ENCODE measurements at places on chromosomes 16 and 17. TPM values are rescaled to one million over a fixed set of nuclear protein-coding genes. Genes with fewer than 3 reads are reported as not detected.

GRCh38 chr16:11973070-11973469 is 3.5 kb upstream of the SNX29 start:
- no peak for DNase-seq

GRCh38 chr17:62652251-62653001 is 25.0 kb downstream of the MRC2 start:
- no peak for DNase-seq

ZPBP2 gene
- total RNA-seq = not detected

GRCh38 chr17:7295230-7296180 is 1.1 kb upstream of the YBX2 start:
- no peak for DNase-seq

TNFRSF17 gene
- total RNA-seq = not detected

- DNase-seq = no peak
Observed at GRCh38 chr16:450385-450784, 24.9 kb downstream of the RAB11FIP3 start.

DNA sequence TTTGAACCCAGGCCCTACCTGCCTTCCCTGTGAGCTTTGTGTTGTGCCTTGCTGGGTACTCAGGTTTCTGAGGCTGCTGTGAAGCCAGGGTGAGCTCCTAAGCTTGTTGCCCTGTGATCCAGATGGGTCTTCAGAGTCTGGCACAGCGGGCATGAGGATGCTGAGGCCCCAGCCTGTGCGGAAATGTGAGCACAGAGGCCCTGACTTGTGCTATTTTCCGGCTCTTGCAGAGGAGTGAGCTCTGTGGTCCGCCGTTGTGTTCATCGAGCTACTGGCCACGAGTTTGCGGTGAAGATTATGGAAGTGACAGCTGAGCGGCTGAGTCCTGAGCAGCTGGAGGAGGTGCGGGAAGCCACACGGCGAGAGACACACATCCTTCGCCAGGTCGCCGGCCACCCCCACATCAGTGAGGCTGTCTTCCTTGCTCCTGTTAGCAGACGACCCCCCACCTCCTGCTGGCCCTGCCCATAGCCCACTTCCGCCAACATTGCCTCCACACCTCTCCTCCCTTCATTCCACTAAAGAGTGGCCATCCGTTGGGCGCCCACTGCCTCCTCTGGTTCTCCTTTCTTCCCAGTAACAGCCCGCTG is 2.7 kb downstream of the PHKG2 start:
- no peak for DNase-seq

FTO gene
- total RNA-seq = 108 TPM

- DNase-seq = no peak
Observed at GRCh38 chr17:36880268-36880905, 56.9 kb upstream of the LHX1 start.

- DNase-seq = no peak
Observed at GRCh38 chr17:44247440-44247841, 20.5 kb downstream of the SLC4A1 start.

CX3CL1 gene
- 2.3 TPM for total RNA-seq

LHX1 gene
- not detected for total RNA-seq

DNA sequence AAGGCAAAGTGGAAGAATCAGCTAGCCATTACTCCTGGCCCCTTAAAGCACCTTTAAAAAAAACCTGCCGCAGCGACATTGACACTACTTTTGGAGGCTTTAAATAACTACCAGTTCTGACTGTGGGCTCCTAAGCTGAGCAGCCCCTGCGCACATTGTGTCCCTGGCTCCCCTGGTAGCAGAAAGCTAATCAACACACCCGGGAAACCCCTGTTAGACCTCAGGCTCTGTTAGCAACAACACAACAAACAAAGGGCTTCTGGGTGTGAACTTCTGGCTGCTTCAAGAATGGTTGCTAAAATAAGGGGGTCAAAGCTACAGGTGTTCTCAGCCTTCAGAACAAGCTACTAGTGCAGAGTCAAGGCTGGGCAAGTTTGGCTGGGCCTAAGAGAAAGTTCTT is 83.6 kb downstream of the TMEM100 start:
- no peak for DNase-seq

DNA sequence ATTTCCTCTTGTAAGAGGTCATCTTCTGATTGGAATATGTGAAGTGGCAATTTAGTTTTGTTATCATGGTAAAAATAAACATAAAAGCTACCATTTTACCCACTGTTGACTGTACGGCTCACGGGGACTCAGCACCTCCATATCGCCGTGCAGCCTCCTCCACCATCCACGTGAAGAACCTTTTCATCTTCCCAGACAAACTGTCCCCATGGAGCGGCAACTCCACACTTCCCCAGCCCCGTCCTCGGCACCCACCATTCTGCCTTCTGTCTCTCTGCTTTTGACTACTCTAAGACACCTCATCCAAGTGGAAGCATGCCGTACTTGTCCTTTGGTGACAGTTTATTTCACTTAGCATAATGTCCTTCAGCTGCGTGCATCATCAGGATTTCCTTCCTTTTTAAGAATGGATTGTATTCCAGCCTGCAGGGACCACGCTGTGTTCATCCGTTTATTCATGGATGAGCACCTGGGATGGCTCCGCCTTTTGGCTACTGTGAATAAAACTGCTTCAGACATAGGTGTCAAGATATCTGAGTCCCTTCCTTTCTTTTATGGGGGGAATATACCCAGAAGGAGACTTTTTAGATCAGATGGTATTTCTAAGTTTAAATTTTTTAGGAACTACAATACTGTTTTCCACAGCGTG is 14.3 kb downstream of the FBXO31 start:
- no peak for DNase-seq

- DNase-seq = no peak
Observed at GRCh38 chr17:39235555-39236449, 10.1 kb upstream of the STAC2 start.
